Motor neuron (in vitro differentiated cells): ENCODE measurements at places on chromosomes 7 and 10. TPM values are rescaled to one million over a fixed set of nuclear protein-coding genes. Genes with fewer than 3 reads are reported as not detected.

DNA sequence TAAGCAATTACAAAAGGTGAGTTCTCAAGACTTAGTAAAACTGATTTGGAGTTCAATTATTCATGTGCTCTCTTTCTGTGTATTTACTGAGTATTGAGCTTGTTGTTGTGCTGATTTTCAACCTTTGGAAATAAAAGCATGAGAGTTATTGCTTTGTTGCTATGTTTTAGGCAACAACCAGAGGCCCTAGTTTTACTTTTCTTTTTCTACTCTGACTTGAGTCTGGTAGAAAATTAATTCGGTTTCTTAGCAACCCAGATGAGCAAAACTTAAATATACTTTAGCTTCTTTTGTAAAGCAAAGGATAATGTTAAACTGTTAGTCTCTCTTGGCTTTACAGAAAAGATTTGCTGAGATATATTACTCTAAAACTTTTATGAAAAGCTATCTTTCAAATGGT is 66.4 kb upstream of the SCIN start:
- no peak for ATAC-seq

Gene LIPF
- not detected in 2 replicates for total RNA-seq

Gene SAP25
- total RNA-seq: 0.43 and 2.1 TPM in 2 replicates

DNA sequence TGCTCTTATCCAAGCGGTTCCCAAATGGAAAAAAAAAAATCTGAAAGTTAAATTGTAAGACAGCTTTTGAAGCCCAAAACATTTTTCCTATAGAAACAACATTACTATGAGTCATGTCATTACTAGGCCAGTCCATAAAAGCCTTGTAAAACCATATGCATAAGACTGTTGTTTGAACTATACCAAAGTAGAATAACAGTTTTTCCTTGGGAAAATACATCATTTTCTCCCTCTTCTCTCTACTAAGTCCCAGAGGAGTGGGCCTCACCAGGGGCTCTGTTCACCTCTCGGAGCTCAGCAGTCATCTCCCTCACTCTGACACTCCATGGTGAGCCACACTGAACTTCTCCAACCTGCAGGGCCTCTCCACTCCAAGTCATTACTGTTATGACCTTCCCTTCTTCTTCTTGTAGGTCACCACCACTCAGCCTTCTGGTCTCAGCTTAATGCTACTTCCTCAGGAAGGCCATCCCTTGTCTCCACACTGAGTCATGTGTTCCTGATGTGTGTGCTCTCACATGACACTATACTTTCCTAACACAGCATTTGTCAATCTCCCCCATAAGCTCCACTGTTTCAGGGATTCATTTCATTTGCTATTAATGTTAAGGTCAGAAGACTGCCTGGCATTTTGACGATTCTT is 32.5 kb downstream of the ZNF438 start:
- peak; percentile 82 for ATAC-seq

- ATAC-seq: no peak
These were observed 9.9 kb upstream of the HOXA2 start for GRCh38 chr7:27112361-27112760.
